ENCODE measurements at places on chromosomes 4 and X.
A peak's percentile ranks its signal among the peaks of the same experiment; 100 is the strongest.

DNA sequence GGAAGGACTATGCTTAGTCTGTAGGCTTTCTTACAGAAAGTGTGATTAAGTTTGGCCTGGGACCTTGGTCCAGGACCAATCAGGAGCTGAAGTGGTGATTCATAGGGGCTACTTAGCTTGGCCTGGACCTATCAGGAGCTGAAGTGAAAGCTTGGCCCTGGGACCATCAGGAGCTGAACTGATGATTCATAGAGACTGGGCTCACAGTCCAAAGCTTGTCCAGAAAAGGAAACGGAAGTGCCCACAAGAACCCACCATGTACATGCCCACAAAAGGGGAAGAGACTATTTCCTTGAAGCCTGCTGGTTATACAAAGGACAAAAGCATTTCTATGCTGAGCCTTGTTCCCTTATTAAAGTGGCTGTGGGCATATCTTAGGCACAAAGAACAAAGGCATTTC, 12.6 kb downstream of the TENT5D start:
- no peak for DNase-seq

DNA sequence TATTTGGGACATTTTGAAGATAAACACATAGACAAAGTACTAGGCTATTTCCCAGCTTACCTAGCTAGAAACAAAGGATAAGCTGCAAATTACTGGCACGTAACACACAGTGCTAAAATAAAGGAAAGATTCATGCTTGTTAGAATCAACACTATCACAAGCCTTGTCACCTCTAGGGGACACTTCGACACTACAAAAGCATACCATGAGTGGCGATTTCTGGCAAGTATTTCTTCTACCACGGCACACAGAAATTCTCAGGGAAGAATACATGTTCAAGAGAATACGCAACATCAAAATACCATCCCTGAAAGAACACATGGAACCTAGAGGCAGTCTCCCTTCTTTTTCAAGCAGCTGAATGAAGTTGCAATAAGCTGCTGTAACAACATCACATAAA, 5.1 kb downstream of the MECP2 start:
- no peak for DNase-seq

GRCh38 chrX:41963348-41963747, 40.0 kb upstream of the CASK start:
- DNase-seq: no peak

GRCh38 chr4:52588097-52588496, 71.0 kb downstream of the USP46 start:
- peak; percentile 19 for DNase-seq

DNA sequence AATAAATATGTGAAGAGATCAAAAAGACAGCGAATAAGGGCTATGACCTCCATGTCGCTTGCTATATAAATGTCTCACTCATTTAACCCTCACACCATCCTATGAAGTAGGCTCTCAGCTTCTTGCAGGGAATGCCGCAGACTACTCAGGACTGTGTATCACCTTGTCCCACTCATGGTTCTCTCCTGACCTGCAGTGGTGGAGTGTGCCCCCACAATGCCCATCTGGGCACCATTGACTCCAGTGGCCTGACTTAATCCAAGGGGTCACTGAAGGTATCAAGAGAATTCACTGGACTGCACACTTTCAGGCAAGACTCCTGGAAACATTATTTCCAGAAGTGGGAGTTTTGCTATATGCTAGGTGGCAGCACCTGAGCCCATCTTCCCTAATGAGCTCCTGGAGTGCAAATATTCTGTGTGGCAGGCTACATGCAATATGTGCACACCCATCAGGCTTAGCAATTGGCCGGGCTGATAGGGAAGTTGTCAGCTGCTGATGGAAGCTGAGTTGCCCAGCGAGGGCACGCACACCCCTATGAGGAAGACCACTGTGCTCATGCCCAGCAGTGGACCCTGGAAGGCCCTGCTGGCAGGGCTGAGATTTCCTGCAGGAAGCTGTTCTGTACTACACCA, 8.2 kb upstream of the EFNB1 start:
- DNase-seq: no peak

GRCh38 chr4:175772170-175772705, 39.8 kb downstream of the GPM6A start:
- no peak for DNase-seq

- DNase-seq: no peak
Observed at GRCh38 chr4:111405989-111406388, 739.3 kb upstream of the FAM241A start.

GRCh38 chr4:79904331-79904730, 168.7 kb downstream of the ANTXR2 start:
- DNase-seq: no peak

DNA sequence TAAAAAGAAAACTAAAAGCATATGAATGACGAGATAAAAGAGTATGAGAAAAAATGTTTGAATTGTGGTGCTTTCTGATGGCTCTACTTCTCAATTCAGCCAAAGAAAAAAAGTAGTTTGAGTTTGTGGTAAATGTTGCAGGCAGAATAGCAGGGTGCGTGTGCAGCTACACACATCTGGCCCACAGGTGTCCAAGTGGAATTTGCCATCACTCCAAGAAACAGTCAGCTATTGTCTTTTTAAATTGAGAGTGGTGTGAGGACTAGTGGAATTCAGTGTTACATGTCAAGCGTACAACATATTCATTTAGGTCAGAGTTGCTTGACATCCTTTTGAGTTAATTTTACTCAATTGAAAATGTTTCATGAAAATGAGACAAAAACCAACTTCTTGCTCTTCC, 424.8 kb upstream of the MAD2L1 start:
- no peak for DNase-seq

- DNase-seq: peak; percentile 66
Observed at GRCh38 chr4:184471881-184472613, 2.3 kb downstream of the IRF2 start.

GRCh38 chr4:52249581-52249980, 198.5 kb downstream of the SPATA18 start:
- DNase-seq: no peak

GRCh38 chrX:153934148-153934761, 582 bp downstream of the NAA10 start:
- DNase-seq: no peak

All from midbrain (tissue), 1 donor.